NCI-H2029 (cell line): ENCODE measurements at places on chromosomes 3 and 15.

- DNase-seq: no peak
These were observed 28.9 kb downstream of the PDCD10 start for GRCh38 chr3:167705840-167706239.

DNA sequence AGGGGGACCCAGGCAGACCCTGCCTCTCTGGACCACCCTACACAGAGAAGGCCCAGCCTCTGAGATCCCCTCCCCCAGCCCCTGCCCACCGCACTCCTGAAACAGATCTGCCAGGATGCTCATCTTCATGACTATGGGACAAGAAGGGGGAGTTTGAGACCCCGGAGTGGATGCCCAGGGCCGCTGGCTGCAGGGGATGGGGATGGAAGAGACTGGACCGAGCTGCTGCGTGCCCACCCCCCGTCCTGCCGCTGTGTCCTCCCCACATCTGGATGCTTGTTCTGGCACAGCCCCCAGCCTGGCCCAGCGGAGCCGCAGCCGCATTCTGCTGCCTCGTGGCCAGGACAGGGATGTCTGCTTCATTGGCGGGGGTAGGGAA is 30.3 kb upstream of the SEMA3F start:
- DNase-seq: no peak

DNA sequence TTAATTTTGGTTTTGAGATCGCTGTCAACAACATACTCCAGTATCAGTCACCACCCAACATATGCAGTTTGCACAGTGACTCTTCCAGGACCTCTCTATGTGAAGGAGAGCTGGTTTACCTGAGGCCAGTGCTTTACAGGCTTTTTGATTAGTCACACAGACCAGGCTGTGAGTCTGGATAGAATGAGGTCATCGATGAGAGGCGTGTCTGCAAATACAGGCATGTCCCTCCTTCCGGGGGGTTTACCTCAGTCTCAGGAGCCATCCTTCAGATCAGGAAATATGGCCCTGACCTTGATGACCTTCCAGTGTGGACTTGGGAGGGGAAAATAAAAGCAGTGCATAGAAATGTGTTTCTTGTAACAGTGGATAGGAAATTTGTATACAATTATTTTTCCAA is 46.9 kb downstream of the KBTBD12 start:
- peak; percentile 76 for DNase-seq

GRCh38 chr15:91894606-91895005 is 41.1 kb downstream of the SLCO3A1 start:
- DNase-seq: no peak

DNA sequence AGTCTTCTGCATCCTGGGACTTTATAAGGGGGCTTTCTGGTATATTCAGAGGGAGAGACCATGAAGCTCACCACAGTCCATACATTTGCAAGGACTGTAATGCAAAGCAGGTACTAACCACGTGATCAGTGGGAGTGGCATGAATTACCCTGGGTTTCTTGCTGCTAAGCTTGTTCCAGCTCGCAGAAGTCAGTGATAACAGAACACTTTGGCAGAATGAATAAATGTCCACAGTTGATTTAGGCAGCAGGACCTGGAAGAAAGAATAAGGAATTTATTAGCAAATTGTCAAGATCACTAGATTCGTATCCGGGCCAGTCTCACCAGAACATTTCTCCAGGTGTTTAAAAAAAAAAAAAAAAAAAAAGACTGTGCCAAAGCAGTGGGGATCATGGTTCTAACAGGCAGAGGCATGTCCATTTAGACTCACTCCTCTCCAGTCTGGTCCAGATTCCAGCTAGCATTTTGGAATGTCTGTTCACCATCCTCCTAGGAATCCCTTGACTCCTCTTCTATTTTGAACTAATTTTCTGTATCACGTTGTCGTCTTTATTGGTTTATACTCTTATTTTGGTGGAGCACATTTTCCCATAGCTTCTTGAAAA is 24.5 kb downstream of the HHLA2 start:
- DNase-seq: no peak

GRCh38 chr3:88231207-88231606 is 81.4 kb downstream of the C3orf38 start:
- no peak for DNase-seq

DNA sequence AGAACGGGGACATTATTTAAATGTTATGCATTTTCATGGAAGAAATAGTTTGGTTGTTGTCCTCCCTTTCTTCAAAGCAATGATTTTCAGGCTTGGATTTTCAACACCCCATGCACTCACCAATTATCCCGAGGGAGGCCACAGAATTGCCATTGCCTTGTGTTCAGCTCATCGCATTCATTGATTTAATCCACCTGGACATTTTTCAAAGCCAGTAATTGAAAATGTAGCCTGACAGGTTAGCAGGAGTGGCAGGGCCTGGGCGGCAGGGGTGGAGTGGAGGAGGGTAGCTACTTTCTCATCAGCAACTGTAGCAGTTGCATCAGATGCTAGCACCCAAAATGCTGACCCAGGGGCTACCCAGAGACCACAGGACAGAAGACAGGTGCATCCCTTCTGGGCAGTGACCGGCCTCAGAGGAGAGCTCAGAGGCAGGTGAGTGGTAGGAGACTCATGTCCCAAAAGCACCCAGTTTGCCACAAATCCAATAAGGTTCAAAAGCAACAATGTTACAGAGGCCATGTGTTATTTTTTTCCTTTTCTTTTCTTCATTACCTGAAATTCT is 242.4 kb downstream of the CD47 start:
- no peak for DNase-seq

DNA sequence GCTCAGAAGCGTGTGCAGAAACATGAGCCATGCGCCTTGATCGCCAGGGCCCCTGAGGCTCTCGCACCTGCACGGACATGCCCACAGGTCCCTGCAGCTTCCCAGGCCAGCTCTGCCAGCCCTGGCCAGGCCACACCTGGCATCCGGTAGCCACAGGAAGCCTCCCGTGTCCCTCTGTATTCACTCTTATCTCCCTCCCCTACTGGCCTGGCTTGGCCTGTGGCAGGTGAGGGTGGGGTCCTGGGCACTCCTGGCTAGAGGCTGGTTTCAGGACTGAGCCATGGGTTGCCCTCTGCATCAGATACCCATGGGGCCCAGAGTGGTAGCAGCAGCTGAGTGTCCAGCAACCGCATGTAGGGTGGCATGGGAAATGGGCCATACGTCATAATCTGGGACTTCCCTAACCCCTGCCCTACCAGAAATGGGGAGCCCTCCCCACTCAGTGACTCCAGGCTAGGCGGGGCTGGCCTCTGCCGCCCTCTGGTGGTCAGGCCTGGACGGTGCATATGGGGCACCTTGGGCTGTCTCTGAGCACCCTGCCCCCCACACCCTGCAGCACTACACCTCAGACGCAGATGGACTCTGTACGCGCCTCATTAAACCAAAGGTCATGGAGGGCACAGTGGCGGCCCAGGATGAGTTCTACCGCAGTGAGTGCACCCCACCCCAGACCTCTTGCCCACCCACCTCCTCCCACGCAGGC is 12.6 kb upstream of the LMAN1L start:
- no peak for DNase-seq

- DNase-seq: no peak
These were observed 429.4 kb upstream of the PROK2 start for GRCh38 chr3:72214066-72214951.

- DNase-seq: no peak
These were observed 3.7 kb downstream of the MELTF start for GRCh38 chr3:197025736-197026480.

GRCh38 chr3:54578417-54578816 is 349.4 kb downstream of the LRTM1 start:
- DNase-seq: no peak

DNA sequence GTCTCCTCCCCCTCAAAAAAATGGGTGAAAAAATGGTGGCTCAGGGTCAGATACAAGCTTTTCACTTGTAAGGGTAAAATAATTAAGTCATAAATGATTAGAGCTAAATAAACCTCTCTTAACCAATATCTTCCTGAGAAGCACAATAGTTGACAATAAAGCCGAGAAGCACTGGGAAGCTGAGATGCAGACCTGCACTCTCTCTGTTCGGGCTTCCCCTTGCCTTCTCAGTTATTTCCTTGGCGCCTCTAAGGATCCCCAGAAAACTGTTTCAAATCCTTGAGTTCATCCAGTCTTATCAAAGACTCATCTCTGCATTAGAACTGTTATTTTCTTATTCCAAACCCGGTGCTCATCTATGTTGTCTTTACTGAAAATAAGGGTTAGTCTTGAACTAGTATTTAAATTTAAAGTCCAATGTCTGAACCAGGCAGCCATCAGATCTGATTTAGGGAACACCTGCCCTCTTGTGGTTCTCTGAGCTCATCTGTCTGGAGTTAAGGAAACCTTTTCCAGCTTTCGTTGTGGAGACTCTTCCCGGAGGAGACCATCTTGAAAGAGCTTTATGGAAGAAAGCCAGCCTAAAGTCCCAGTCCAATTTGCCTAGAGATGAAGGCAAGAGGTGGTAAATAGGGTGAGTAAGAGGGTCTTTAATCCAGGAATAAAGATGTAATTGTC is 256.4 kb upstream of the MCTP2 start:
- no peak for DNase-seq

DNA sequence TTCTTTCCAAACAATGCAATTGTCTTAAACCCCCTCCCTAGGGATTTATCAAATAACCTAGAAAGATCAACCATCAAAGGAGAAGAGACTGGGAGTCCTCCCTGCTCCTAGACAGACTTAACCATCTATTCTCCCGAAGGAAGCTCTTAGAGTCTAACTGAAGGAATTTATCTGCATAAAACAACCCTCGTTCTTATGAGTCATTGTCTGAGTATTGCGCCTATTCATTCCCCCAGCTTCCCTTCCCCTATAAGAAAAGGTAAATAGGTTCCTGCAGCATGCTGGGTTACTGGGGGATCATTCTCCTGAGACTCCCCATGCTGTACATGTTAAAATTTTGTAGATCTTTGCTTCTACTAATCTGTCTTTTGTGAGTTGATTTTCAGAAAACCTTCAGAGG is 412.7 kb downstream of the OCA2 start:
- no peak for DNase-seq

- no peak for DNase-seq
These were observed 37.3 kb downstream of the MLH1 start for GRCh38 chr3:37030588-37030987.

DNA sequence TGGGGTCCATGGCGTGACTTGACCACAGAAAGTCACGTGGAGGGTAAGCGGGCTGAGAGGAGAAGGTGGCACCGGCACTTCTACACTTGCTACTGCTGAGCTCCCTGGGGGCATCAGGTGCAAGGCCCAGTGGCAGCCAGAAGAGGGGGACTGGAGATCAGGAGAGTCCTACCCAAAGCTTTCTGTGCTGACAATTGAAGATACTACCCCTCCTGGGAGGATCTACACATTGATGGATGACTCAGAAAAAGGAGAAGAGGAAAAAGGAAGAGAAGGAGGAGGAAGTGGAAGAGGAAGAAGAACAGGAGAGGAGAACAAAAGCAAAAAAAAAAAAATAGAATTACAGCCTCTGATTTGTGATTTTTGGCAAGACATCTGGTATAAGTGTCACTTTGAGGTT is 41.2 kb downstream of the MYO5C start:
- DNase-seq: no peak

DNA sequence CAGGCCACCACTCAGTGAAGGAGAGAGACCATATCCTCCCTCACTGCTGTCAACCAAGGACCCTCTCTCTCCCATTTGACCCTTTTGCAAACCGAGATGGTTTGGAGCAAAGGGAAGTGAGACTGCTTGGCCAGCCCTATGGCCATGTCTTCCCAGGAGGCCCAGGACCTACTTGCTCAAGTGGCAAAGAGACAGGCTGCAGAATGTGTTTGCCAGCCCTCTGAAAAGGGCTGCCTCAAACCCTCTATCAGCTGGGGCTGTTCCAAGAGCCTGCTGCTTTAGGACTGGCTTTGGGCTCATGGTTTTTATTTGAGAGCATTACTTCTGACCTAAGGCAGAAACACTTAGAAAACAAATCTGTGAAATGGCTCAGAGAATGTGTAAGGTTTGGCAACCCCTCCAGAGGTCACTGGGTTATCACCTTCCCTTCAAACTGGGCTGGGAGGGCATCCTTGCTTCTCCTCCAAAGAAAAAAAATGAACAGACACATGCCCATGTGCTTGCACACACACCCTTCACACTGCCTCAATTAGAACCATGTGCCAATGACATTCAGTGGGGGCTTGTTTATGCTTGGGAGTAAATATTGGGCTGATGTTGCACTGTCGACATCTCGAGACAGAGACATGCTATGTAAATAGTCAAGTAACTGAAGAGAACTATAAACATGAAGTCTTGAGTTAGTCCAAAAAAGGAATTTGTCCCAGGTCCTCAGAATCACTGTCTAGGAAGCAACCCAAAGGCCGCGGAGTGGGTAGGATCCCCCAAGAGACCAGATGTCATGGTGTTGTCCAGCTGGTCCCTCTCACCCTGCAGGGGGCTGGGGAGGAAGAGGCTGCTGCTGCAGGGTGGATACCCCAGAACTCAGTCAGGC is 49.8 kb upstream of the CTDSPL start:
- DNase-seq: no peak

GRCh38 chr3:2166552-2166951 is 67.9 kb downstream of the CNTN4 start:
- no peak for DNase-seq

- peak; percentile 58 for DNase-seq
These were observed 141.0 kb upstream of the MYRIP start for GRCh38 chr3:39668420-39668819.

DNA sequence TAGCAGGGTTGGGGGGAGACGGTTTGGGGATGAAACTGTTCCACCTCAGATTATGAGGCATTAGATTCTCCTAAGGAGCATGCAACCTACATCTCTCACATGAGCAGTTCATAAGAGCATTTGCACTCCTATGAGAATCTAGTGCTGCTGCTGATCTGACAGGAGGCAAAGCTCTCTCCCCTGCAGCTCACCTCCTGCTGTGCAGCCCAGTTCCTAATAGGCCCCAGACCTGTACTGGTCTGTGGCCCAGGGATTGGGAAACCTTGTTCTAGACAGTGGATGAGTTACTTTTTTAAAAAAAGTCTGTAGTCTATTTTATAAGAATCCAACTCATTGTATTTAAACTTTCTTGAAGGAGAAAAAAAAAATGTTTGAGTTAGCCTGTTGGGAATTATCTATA is 100.0 kb downstream of the HHLA2 start:
- no peak for DNase-seq

GRCh38 chr3:5809586-5810246 is 622.2 kb downstream of the EDEM1 start:
- no peak for DNase-seq

DNA sequence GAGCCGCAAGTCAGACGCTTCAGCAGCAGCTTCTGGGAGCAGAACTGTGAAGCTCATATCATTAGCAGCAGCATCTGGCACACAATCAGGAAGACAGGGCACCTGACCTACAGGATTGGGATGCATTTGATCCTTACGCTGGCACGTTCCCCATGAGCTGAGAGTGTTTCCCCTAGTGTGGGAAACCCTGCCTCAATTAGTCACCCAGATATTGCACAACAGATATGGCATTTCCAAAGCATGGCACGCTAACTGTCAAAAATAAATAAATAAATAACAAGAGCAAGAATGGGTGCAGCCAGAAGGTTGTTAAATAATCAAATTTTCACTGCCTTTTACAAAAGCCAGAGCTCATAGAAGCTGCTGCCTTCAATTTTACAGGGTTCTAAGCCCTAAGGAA is 189.6 kb upstream of the THBS1 start:
- DNase-seq: no peak

GRCh38 chr3:127103080-127103479 is 89.9 kb upstream of the PRR23E start:
- DNase-seq: no peak
